ENCODE measurements at places on chromosomes 11 and 22. TPM values are rescaled to one million over a fixed set of nuclear protein-coding genes. Genes with fewer than 3 reads are reported as not detected.

DNA sequence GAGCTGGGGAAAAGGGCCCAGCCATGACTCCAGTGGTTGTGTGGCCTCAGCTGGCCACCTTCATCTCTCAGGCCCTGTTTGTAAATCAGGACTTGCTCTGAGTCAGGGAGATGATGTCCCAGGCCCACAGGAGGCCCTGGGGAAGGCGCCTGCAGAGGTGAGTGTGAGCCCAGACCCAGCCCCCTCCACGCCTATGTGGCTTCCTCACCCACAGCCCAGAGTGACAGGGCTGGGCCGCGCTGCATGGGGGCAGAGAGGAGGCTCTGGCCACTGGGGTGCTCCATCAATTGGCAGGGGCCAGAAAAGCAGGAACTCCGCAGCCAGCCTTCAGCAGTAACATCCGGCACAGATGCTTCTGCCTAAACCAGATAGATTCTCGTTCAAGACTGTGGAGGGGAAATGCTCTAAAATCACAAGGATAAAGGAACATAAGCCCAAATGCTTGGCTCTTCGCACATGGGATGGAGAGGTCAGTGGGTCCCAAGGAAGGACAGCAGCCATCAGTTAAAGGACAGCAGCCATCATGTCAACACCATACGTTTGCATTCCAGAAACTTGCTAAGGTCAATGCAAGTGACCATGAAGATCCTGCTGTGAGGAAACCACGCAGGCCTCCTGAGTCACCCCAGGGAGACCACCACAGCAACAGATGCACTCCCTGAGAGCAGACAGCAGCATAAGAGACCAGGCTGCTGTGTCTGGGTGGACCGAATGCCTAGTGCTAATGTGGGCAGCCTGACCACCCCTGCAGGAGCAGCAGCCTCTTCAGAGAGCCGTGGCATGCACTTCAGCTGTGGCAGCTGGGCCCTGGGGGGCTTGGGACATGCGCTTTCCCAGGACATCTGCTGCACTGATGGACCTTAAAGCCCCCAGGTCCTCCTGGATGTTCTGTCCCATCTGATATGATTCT, 28.3 kb downstream of the OSBPL5 start:
- H3K36me3 ChIP-seq = no peaks in the 10 kb centered on the region
- DNase-seq = no peak
- H3K27ac ChIP-seq = no peak overlapping the region
- H3K4me1 ChIP-seq = no peaks in the 10 kb centered on the region
- no peaks in the 10 kb centered on the region for H3K27me3 ChIP-seq

GRCh38 chr11:122743949-122744348, 88.4 kb downstream of the UBASH3B start:
- no peaks in the 10 kb centered on the region for H3K27me3 ChIP-seq
- no peaks in the 10 kb centered on the region for H3K36me3 ChIP-seq
- peaks cover 38% of the 10 kb centered on the region for H3K4me1 ChIP-seq
- H3K4me3 ChIP-seq = no peak overlapping the region

- no peaks in the 10 kb centered on the region for H3K36me3 ChIP-seq
- H3K27me3 ChIP-seq = no peaks in the 10 kb centered on the region
- H3K4me1 ChIP-seq = no peaks in the 10 kb centered on the region
- DNase-seq = no peak
These were observed 1807.5 kb downstream of the LRRC4C start for GRCh38 chr11:39651857-39652461.

GRCh38 chr11:5042091-5042490, 4.2 kb upstream of the OR52J3 start:
- H3K4me3 ChIP-seq = no peak overlapping the region
- no peaks in the 10 kb centered on the region for H3K36me3 ChIP-seq
- H3K4me1 ChIP-seq = no peaks in the 10 kb centered on the region
- H3K27me3 ChIP-seq = no peaks in the 10 kb centered on the region

- H3K27me3 ChIP-seq = peaks cover 2% of the 10 kb centered on the region
- no peak overlapping the region for H3K4me3 ChIP-seq
- no peak for DNase-seq
- H3K36me3 ChIP-seq = no peaks in the 10 kb centered on the region
- no peaks in the 10 kb centered on the region for H3K4me1 ChIP-seq
- H3K27ac ChIP-seq = no peak overlapping the region
These were observed 1.4 kb upstream of the VSIG10L2 start for GRCh38 chr11:125944350-125945010.

- no peaks in the 10 kb centered on the region for H3K27me3 ChIP-seq
- no peaks in the 10 kb centered on the region for H3K36me3 ChIP-seq
- H3K27ac ChIP-seq = peak overlapping the region; percentile 61
These were observed 28.5 kb upstream of the CCDC34 start for GRCh38 chr11:27391331-27392015.

GRCh38 chr11:61870541-61871031, 20.8 kb downstream of the FADS3 start:
- no peaks in the 10 kb centered on the region for H3K27me3 ChIP-seq
- H3K4me3 ChIP-seq = no peak overlapping the region
- peaks cover 9% of the 10 kb centered on the region for H3K4me1 ChIP-seq
- no peaks in the 10 kb centered on the region for H3K36me3 ChIP-seq
- DNase-seq = no peak

- no peak overlapping the region for H3K27ac ChIP-seq
- no peaks in the 10 kb centered on the region for H3K4me1 ChIP-seq
- H3K4me3 ChIP-seq = no peak overlapping the region
- no peaks in the 10 kb centered on the region for H3K36me3 ChIP-seq
- H3K27me3 ChIP-seq = no peaks in the 10 kb centered on the region
- no peak for DNase-seq
These were observed 728.0 kb downstream of the OPCML start for GRCh38 chr11:132804258-132804657.

- H3K4me1 ChIP-seq = peaks cover 7% of the 10 kb centered on the region
- DNase-seq = no peak
- no peak overlapping the region for H3K4me3 ChIP-seq
- H3K36me3 ChIP-seq = peaks cover 6% of the 10 kb centered on the region
- H3K27me3 ChIP-seq = peaks cover 8% of the 10 kb centered on the region
- H3K27ac ChIP-seq = no peak overlapping the region
These were observed 6.0 kb downstream of the NDUFV1 start for GRCh38 chr11:67612751-67613150.

- DNase-seq = no peak
- no peaks in the 10 kb centered on the region for H3K36me3 ChIP-seq
- no peaks in the 10 kb centered on the region for H3K27me3 ChIP-seq
- H3K4me1 ChIP-seq = no peaks in the 10 kb centered on the region
- H3K27ac ChIP-seq = no peak overlapping the region
These were observed 14.9 kb downstream of the BRSK2 start for GRCh38 chr11:1404461-1405185.

- H3K36me3 ChIP-seq = no peaks in the 10 kb centered on the region
- DNase-seq = peak; percentile 65
- no peak overlapping the region for H3K4me3 ChIP-seq
- peaks cover 16% of the 10 kb centered on the region for H3K4me1 ChIP-seq
- H3K27me3 ChIP-seq = no peaks in the 10 kb centered on the region
These were observed 27.3 kb downstream of the SERGEF start for GRCh38 chr11:17985517-17985916.

- H3K27me3 ChIP-seq = no peaks in the 10 kb centered on the region
- no peak for DNase-seq
- no peak overlapping the region for H3K27ac ChIP-seq
- no peaks in the 10 kb centered on the region for H3K4me1 ChIP-seq
- H3K4me3 ChIP-seq = no peak overlapping the region
- H3K36me3 ChIP-seq = no peaks in the 10 kb centered on the region
These were observed 255.6 kb upstream of the PLET1 start for GRCh38 chr11:112516261-112516660.

DNA sequence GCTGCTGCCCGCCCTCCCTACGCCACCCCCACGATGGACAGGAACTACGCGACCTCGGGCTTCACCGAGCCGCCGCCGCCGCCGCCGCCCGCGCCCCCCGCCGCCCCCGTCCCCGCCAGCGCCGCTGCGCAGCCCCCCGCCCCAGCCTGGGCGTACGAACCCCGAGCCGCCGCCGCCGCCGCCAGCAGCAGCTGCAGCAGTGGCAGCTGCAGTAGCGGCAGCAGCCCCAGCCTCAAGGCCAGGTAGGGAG, 407 bp downstream of the QSER1 start:
- no peaks in the 10 kb centered on the region for H3K27me3 ChIP-seq
- H3K4me1 ChIP-seq = peaks cover 11% of the 10 kb centered on the region
- H3K36me3 ChIP-seq = no peaks in the 10 kb centered on the region

GRCh38 chr22:48827904-48828555, 999.6 kb downstream of the BRD1 start:
- H3K36me3 ChIP-seq = no peaks in the 10 kb centered on the region
- H3K27me3 ChIP-seq = no peaks in the 10 kb centered on the region
- H3K4me3 ChIP-seq = no peak overlapping the region

GRCh38 chr11:116731097-116731761, 41.6 kb downstream of the BUD13 start:
- H3K27me3 ChIP-seq = peaks cover 14% of the 10 kb centered on the region
- H3K36me3 ChIP-seq = no peaks in the 10 kb centered on the region
- no peak overlapping the region for H3K4me3 ChIP-seq
- H3K4me1 ChIP-seq = peaks cover 2% of the 10 kb centered on the region
- no peak overlapping the region for H3K27ac ChIP-seq

DNA sequence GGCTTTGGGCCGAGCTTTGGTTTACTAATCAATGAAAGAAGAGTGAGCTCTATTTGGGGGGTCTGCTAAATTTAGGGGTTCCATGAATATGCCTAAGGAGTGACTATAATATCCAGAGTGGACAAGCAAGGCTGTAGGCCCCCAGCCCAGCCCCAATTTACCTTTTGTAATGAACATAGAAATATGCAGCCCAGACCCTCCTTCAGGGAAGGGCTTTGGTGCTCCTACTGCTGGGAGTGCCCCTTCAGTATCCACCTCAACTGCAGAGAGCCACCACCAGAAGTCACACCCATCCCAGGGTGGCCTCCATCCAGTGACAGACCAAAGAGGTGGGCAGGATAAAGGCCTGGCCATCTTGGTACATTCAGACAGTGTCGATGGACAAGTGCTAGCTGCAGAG, 43.1 kb downstream of the CHST1 start:
- no peaks in the 10 kb centered on the region for H3K27me3 ChIP-seq
- H3K36me3 ChIP-seq = no peaks in the 10 kb centered on the region
- H3K4me3 ChIP-seq = no peak overlapping the region
- no peak for DNase-seq
- H3K4me1 ChIP-seq = no peaks in the 10 kb centered on the region
- no peak overlapping the region for H3K27ac ChIP-seq

GRCh38 chr11:2205981-2206690, 34.5 kb upstream of the TH start:
- H3K27me3 ChIP-seq = no peaks in the 10 kb centered on the region
- H3K27ac ChIP-seq = no peak overlapping the region
- DNase-seq = no peak
- H3K4me3 ChIP-seq = no peak overlapping the region
- no peaks in the 10 kb centered on the region for H3K36me3 ChIP-seq

GRCh38 chr11:30553521-30554110, 32.5 kb downstream of the MPPED2 start:
- no peaks in the 10 kb centered on the region for H3K4me1 ChIP-seq
- H3K27me3 ChIP-seq = no peaks in the 10 kb centered on the region
- no peak overlapping the region for H3K27ac ChIP-seq

DNA sequence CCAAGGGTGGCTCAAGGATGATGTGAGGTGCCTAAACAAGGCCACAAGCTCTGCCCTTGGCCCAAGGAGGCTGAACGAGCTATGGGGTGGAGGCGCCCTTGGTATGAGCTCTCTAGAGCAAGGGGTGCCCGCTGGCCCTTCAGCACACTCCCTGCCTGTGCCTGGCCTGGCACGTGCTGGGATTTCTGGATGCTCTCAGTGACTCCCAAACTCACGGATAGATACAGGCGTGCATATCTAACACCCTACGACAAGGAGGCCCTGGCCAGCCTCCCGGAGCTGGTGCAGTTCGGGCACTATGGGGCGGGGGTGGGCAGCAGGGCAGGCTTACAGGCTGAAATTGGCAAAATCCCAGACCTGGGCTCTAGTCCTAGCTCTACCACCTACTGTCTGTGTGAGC, 30.6 kb downstream of the SCUBE1 start:
- H3K27me3 ChIP-seq = peaks cover 21% of the 10 kb centered on the region
- H3K4me1 ChIP-seq = no peaks in the 10 kb centered on the region
- no peaks in the 10 kb centered on the region for H3K36me3 ChIP-seq
- DNase-seq = no peak
- no peak overlapping the region for H3K27ac ChIP-seq

DNA sequence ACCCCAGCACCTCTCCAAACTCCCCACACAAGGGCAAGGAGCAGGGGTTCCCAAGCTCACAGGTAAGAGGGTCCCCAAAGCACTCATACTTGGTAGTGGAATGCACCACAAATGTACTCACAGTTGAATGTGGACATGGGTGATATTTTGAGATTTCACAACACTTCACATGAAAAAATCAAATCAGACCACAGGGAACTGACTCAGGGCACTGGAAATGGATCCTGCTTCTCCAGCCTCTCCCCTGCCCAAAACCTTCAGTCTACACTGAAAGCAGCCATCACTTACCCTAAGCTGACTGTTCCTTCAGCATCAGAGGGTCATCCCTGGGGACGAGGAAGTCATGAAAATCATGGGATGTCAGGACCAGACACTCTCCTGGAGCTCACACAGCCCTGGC, 40.2 kb downstream of the SCGB1A1 start:
- H3K4me3 ChIP-seq = no peak overlapping the region
- no peaks in the 10 kb centered on the region for H3K27me3 ChIP-seq
- H3K27ac ChIP-seq = no peak overlapping the region
- no peak for DNase-seq
- H3K4me1 ChIP-seq = peaks cover 12% of the 10 kb centered on the region
- H3K36me3 ChIP-seq = no peaks in the 10 kb centered on the region

- no peaks in the 10 kb centered on the region for H3K4me1 ChIP-seq
- H3K36me3 ChIP-seq = no peaks in the 10 kb centered on the region
- H3K27ac ChIP-seq = no peak overlapping the region
- peak; percentile 34 for DNase-seq
These were observed 154.1 kb downstream of the AASDHPPT start for GRCh38 chr11:106231591-106231990.

The SLC17A6 gene
- not detected for total RNA-seq

The ASPHD2 gene
- 11.7 TPM for total RNA-seq

The PNPLA5 gene
- total RNA-seq = not detected

The OR51M1 gene
- total RNA-seq = not detected

The POU2AF2 gene
- not detected for total RNA-seq

The ANGPTL5 gene
- not detected for total RNA-seq

Measured in astrocyte (in vitro differentiated cells and primary cell).